Activated CD4-positive, alpha-beta T cell treated with anti-CD3 and anti-CD28 coated beads, Interleukin-2, amount 50 U/mL, for 16 hours (primary cell): ENCODE measurements at places on chromosomes 11 and 22.
A peak's percentile ranks its signal among the peaks of the same experiment; 100 is the strongest.

- DNase-seq: peak; percentile 29
These were observed 11.8 kb upstream of the APLNR start for GRCh38 chr11:57248780-57249383.

- no peak for DNase-seq
These were observed 1.6 kb upstream of the FGF19 start for GRCh38 chr11:69705351-69705811.

GRCh38 chr11:131042041-131042390, 125.7 kb upstream of the SNX19 start:
- no peak for DNase-seq

- no peak for DNase-seq
These were observed 75.4 kb downstream of the AASDHPPT start for GRCh38 chr11:106152824-106153223.

DNA sequence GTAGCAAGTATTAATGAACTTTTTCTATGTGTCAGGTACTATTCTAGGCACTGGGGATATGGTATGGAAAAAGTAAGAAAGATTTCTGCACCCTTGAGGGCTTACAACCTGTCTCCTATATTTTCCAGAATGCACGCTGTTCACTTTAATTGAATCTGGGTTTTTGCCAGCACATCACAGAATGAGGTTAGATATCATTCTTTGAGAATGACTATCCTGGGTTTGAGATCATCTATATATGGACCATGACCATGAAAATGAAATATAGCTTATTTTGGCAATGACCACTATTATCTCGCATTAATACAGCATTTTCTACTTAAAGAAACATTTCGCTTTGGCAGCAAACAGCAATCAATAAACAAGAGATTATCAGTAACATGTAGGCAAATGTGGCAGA, 46.9 kb downstream of the C11orf71 start:
- no peak for DNase-seq

DNA sequence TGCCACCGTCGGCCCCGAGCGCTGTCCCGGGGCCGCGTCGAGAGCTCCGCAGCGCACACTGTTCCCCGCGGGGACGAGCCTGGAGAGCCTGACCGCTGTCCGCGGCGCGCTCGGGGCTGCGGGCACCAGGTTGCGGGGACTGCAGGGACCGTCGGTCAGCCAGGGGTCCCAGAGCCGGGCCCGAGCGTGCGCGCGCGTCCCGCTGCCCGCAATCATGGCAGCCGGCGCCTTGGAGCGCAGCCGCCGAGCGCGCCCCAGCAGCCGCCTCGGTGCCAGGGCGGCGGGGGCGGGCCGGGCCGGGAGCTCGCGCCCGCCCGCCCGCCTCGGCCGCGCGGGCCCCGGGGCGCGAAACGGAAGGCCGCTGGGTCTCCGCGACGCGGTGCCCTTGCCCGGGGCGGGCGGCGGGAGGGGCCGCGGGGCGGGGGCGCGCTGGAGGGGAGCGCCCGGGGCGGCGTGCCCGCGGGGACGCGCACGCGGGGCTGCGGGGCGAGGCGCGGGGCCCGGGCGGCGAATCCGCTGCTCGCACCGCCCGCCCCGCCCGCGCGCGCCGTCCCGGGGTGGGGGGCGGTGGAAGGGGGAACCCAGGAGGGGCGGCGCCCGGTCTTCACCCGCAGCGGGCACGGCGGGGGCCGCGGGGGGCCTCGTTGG, 79.4 kb upstream of the PPARA start:
- peak; percentile 34 for DNase-seq

DNA sequence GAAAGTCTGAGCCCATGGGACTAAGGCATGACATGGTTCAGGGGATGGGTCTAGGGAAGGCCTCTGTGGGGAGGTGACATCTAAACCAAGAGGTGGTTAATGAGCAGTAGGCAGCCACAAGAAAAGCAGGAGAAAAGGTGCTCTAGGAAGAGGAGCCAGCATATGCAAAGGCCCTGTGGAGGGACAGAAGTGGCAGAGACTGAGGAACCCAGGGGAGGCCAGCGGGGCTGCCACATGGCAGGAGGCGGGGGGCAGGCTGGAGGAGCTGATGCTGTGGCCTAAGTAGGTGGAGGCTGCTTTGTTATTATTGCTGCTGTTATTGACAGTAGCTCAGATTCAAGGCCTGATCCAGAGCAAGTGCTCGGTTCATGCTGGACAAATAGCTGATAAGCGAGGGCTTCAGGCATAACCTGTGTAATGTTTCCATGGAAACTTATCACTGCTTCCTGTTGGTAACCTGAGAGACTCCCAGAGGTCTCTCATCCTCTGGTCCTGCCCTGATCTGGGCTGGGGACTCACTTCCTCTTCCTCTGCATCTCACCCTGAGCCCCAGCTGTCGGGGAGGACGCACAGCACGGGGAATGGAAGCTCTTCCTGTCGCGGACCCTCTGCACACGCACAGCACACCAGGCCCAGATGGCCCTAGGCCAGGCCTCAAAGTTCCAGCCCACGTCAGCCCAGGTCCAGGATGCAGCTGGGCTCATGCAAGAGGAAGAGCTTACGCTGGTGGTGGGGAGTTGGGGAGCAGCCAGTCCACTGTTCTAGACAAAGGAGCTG, 75.2 kb upstream of the TP53I11 start:
- no peak for DNase-seq

GRCh38 chr22:49727191-49727880, 100.3 kb downstream of the BRD1 start:
- DNase-seq: no peak

- DNase-seq: no peak
These were observed 26.0 kb downstream of the NEAT1 start for GRCh38 chr11:65448418-65449105.

DNA sequence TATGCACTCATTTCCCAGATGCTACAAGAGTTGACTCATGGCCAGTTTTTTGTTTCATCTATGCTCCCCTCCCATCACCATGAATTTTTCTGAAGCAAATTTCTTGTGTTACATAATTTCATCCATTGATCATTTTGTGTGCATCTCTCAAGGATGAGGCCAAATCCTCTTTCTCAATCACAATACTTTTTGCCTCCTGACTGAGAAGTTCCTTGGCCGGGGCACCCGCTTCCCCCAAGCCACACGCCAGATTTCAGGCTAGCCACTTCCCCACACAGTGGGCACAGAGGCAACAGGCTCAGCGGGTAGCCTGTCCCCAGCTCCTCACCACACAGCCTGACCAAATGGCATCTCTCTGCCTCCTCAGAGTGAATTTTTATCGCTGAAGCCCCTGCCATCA, 9.8 kb upstream of the DSCAML1 start:
- no peak for DNase-seq

- DNase-seq: peak; percentile 28
These were observed 70.4 kb downstream of the MYO7A start for GRCh38 chr11:77198440-77198849.

DNA sequence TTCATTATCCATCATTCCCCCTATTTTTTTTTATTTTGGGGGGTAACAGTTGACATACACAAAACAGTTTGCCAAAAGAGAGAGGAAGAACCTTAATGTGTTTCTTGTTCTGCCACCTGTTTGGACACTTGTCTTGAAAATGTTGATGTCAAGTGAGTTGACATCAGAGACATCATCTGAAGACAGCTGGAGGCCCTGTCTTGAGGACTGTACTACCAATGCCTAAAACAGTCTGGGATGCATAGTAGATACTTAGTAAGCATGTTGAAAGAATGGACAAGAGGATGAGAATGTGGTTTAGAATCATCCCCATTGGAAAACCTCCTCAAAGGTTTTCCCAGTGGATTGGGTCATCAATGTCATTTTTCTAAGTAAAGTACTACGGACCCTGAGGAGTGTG, 2.4 kb upstream of the ARHGEF12 start:
- no peak for DNase-seq

- peak; percentile 96 for DNase-seq
These were observed at the start of gene GCAT for GRCh38 chr22:37807410-37808293. Gene GCAT (plus strand): TSS chr22:37807934. CDS start chr22:37807968, 34 bp downstream.

DNA sequence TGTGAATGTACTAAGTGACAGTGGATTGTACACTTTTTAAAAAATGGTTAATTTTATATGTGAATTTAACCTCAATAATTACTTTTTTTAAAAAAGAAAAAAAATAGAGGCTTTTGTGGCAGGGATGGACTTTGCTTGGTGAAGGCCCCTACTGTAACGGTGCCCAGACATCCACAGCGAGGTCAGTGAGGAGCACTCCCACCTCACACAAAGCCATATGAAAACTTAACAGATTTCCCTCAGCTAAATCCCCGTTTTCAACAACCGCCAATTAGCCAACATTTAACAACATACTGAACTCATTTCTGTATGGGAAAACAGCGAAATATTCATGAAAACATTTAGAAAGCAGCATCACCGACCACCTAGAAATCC, 642 bp upstream of the C11orf58 start:
- no peak for DNase-seq

DNA sequence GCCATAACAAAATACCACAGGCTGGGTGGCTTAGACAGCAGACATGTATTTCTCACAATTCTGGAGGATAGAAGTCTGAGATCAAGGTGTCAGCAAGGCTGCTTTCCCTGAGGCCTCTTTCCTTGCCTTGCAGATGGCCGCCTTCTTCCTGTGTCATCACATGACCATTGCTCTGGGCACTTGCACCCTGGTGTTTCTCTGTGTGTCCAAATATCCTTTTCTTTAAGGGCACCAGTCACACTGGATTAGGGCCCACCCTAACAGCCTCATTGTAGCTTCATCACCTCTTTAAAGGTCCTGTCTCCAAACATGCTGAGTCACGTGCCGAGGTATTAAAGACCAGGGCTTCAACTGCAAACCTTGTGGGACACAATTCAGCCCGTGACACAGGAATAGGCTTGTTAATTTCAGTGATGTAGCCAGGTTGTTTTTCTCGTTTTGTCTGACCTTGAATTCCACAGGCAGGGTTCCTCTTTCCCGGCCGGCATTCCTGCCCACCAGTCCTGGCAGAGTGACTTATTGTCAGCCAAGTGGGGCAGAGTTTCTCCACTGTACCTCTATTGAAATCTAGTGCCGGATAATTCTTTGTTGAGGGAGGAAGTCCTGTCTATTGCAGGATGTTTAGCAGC, 100.1 kb downstream of the KCNQ1OT1 start:
- no peak for DNase-seq

DNA sequence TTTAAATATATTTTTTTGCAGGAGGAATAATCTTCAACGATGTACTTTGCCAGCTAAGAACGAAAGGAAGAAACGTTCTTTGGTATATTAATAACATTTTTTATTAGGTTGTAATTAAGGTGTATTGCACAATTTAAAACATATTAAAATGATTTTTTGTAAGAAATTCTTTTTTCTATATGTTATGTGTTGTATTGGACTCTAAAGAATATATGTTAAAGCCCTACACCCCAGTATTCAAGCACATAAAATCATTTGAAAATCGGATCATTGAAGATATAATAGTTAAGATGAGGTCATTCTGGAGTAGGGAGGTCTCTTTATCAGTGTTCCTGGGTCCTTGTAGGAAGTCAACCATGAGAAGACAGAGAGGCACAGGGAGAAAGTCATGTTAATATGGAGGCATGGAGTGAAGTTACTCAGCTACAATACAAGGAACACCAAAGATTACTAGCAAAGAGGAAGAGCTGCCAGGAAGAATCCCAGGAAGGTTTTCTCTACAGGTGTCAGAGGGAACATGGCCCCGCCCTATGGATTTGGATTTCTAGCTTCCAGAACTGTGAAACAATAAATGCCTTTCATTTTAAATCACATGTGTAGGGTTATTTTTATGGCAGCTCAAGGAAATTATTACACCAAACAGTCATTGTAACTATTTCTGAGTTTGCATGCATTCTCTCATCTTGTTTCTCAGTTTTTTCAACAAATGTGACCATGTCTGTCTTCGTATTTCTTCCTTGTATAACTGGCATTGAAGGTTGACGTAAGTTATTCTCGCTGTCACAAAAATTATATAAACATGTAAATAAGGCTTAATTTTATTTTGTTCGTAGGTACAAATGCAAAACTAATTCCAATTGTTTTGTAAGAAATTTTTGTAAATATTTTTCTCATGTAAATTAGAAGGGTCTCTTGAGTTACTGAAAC, 75.4 kb upstream of the VPREB1 start:
- DNase-seq: no peak

DNA sequence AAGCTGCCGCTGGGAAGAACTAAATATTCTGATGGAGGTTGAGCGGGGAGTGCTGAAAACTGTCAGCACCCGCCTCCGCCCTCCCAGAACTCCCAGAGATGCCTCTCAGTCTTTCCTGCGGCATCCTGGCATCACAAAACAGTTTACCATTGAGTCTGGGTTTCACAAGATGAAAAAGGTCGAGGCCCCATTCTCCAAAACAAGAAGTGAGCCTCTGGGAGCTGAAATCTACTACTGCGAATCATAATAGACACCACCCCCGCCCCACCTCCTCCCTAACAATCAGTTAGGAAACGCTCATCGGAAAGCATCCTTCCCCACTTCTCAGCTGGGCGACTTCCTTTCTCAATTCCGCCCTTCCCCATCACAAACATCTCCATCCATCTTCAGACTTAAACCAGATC, 1.0 kb downstream of the SUN2 start:
- peak; percentile 60 for DNase-seq

DNA sequence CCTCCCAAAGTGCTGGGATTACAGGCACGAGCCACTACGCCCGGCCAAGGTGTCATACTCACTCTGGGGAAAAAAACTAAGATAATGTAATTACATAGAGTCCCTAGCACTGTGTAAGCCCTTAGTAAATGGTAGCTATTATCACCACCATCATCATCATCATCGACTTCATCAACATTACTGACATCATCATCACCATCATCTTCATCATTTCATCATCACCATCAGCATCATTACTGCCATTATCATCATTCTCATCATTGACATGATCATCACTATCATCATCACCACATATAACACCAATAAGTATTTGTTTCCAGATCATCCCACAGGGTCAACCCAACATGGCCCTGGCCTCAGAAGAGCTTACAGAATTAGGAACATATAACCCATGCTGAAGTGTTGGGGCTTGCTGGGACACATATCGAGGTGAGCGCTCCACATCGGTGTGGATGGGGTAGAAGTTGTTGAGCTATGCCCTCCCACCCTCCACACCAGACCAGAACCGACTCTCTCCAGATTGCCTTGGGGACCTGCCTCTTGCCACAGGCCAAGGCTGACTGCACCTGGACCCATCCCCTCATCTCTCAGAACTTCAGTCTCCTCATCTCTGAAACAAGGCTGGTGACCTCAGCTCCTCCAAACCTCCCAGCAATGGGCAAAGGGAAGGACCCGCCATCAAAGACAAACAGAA, 14.7 kb upstream of the CD5 start:
- no peak for DNase-seq

DNA sequence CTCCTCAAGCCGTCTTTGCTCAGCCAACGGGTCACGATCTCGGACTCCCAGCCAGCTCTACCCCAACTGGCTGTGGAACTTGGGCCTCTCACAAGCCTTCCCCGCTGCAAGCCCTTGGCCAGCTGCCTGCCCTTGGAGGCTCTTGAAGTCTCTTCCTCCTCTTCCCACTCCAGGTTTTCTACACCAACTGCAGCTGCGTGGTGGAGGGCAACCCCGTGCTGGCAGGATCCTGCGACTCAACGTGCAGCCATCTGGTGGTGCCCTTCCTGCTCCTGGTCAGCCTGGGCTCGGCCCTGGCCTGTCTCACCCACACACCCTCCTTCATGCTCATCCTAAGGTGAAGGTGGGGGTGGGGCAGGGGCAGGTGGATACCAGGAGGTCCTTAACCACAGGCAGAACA, 40.5 kb upstream of the TPBGL start:
- no peak for DNase-seq

- DNase-seq: no peak
These were observed 45.0 kb downstream of the IGLL1 start for GRCh38 chr22:23534851-23535717.

GRCh38 chr11:135002236-135002635, 590.2 kb upstream of the B3GAT1 start:
- DNase-seq: no peak

GRCh38 chr11:121367001-121367843, 74.7 kb downstream of the SC5D start:
- peak; percentile 26 for DNase-seq

- DNase-seq: no peak
These were observed 3.1 kb downstream of the WBP2NL start for GRCh38 chr22:42001706-42002105.
